ENCODE measurements at places on chromosomes 12 and 14. TPM values are rescaled to one million over a fixed set of nuclear protein-coding genes. Genes with fewer than 3 reads are reported as not detected.
A peak's percentile ranks its signal among the peaks of the same experiment; 100 is the strongest.

The PLEKHG7 gene
- 0.18 TPM for total RNA-seq

The SERPINA6 gene
- not detected for total RNA-seq

The PLXNC1 gene
- 11.7 TPM for total RNA-seq

GRCh38 chr12:124484067-124484466 lies 83.3 kb downstream of the NCOR2 start:
- DNase-seq, result no peak
- H3K4me3 ChIP-seq, result no peak overlapping the region
- H3K4me1 ChIP-seq, result peaks cover 61% of the 10 kb centered on the region

DNA sequence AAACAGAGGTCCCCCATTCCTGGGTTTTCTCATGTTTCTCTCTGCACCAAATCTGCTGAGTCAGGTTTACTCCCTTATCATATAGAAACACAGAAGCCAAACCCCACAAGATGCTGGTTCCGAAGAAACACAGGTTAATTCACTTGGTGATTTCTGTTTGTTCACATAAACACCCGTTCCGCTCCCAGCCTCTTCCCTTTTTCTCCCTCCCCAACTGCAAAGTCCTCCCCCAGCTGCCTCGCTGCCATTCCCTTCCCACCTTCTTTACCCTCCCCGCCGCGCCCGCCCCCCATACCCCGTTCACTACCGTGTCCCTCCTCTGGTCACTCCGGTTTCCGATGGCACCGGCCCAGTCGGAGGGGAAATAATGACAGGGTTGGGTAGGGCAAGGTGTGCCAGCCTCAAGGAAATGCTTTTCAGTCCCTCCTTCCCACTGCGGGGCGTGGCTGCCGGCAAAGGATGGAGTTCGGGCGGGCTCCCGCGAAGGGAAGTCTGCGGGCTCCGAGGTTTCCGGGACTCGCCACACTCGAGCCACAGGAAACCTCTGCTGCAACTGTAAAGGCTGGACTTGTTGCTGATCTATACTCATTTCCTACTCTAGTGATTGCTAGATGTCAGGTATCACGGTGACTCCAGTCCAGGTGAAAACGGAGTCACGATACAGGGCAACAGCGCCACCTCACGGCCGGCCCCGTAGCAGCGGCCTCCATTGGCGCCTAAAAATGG lies at the start of gene STYK1:
TSS of gene STYK1 (minus strand) at position 394 of the 726 bp plus-strand sequence. CDS start 39,434 bp downstream, outside the sequence.
- H3K4me3 ChIP-seq, result peak within 1 kb of the TSS; percentile 39
- DNase-seq, result peak; percentile 22
- no peaks in the 10 kb centered on the region for H3K36me3 ChIP-seq
- no peak within 1 kb of the TSS for H3K27ac ChIP-seq
- H3K27me3 ChIP-seq, result peaks cover 19% of the 10 kb centered on the region
- peaks cover 8% of the 10 kb centered on the region for H3K4me1 ChIP-seq

DNA sequence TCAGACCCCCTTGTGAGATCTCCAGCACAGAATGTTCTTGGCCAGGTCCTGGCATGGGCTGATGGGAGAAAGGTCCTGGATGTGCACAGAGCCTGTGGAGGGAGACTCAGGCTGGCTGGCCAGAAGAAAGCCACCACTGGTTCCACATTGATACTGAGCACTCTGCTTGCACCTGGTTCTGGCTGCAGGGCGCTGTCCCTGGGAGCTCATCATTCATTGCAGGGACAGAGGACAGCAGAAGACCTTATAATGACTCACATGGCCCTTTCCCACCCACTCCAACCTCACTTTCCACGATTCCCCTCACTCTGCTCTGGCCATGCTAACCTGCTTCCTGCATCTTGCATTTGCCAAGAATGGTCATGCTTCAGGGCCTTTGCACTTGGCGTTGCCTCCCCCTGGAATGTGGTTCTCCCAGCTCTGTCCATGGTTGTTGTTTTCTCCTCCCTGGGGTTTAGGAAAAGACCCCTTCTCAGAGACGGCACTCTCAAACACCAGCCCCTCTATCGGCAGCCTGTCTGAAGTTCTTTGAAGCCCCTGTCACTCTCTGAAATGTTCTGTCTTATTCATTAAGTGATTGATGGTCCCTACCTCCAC lies 10.3 kb downstream of the KRT7 start:
- H3K4me1 ChIP-seq, result peaks cover 30% of the 10 kb centered on the region
- peaks cover 19% of the 10 kb centered on the region for H3K27me3 ChIP-seq
- no peaks in the 10 kb centered on the region for H3K36me3 ChIP-seq
- DNase-seq, result no peak
- H3K27ac ChIP-seq, result no peak overlapping the region

DNA sequence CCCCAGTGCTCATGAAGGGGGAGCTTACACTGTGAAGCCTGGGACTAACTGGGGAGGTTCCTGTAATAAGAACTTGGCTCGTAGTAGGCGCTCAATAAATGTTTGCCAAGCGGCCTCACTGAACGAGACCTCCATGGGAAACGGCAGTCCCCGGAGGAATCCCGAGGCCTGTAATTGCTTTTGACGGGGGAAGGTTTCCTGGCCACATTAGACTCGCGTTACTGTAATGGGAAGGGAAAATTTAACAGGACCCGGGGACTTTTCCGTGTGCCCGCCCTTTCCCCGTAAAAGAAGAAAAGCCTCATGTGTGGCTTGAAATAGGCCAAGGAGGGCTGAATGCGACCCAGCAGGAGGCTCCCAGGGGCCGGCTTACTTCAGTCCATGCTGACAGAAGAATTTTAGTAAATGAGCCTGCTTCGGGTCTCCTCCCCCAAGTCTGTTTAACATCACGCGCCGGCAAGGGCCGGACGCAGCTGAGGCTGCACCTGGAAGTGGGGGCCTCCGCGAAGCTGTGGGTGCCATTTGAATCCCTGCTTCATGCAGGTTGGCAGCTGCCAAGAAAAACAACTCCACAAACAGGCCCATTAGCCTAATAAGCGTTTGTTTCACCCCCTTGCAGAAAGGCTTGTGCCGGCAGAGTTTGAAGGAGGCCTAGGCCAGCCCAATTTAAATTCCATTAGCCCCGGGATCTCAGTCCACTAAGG lies 39.8 kb upstream of the PWP1 start:
- H3K36me3 ChIP-seq, result no peaks in the 10 kb centered on the region
- no peak overlapping the region for H3K4me3 ChIP-seq
- peak overlapping the region; percentile 67 for H3K27ac ChIP-seq
- peaks cover 2% of the 10 kb centered on the region for H3K27me3 ChIP-seq
- H3K4me1 ChIP-seq, result peaks cover 29% of the 10 kb centered on the region
- DNase-seq, result peak; percentile 95

GRCh38 chr14:99229654-99230207 lies 42.3 kb downstream of the BCL11B start:
- H3K4me3 ChIP-seq, result no peak overlapping the region
- peak; percentile 44 for DNase-seq
- H3K36me3 ChIP-seq, result no peaks in the 10 kb centered on the region
- H3K27me3 ChIP-seq, result peaks cover 53% of the 10 kb centered on the region

GRCh38 chr14:24329736-24330135 lies 5.1 kb downstream of the ADCY4 start:
- H3K4me1 ChIP-seq, result peaks cover 27% of the 10 kb centered on the region
- peaks cover 40% of the 10 kb centered on the region for H3K27me3 ChIP-seq
- no peak overlapping the region for H3K4me3 ChIP-seq
- H3K27ac ChIP-seq, result no peak overlapping the region
- H3K36me3 ChIP-seq, result no peaks in the 10 kb centered on the region
- DNase-seq, result peak; percentile 39

GRCh38 chr12:114408471-114408885 lies 2.5 kb upstream of the TBX5 start:
- no peaks in the 10 kb centered on the region for H3K36me3 ChIP-seq
- H3K27ac ChIP-seq, result peak overlapping the region; percentile 77
- peaks cover 98% of the 10 kb centered on the region for H3K27me3 ChIP-seq
- no peak for DNase-seq

DNA sequence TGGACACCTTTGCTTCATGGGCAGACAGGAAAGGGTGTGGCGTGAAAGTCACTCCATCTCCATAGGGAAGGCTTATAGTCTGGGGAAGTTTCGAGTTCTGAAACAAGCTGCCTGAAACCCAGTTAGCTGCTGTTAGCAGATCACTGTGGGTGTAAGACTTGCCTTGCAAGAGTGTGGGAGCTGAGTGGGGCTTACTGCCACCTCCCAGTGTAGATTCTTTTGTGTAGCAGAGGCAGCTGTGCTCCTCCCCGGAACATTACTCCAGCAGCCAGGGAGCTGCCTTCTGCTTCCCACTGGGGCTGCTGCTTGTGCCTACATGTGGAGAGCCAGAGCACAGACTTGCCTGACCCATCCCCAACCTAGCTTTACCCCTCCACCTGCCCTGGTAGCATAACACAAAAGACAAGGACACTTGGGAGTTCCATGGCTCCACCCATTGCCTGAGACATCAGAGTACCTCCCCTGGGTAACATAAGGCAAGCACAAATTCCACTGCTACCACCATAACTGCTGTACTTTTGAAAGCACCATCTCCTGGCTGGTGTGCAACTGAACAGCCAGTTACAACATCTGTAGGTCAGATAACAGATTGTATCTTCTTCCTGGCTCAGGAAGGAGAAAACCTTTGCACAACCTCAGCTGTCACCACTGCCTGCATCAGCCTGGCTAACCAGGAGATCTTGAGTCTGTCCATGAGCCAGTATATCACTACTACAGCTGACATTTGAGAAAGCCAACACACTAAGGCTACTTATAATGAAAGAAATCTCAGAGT lies 69.5 kb downstream of the ADAMTS20 start:
- no peaks in the 10 kb centered on the region for H3K27me3 ChIP-seq
- no peaks in the 10 kb centered on the region for H3K4me1 ChIP-seq
- no peaks in the 10 kb centered on the region for H3K36me3 ChIP-seq
- no peak overlapping the region for H3K4me3 ChIP-seq
- DNase-seq, result no peak

DNA sequence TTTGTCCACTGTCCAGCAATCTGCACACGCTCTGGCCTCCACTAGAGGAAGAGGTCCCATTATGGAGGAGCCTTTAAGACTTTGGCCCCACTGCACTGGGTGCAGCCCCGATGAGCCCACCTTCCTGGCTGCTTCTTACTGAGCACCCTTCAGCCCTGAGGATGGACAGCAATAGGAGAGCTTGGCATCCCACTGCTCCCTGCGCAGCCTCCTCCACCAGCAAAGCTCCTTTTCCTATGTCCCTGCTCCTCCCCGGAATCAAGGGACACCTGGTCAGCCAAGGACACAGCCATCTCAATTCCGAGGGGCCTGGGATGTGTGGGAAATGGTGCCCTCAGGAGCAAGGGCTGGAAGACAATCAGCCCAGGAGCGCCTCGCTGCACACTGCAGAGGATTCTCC lies 94.7 kb downstream of the GCH1 start:
- H3K36me3 ChIP-seq, result no peaks in the 10 kb centered on the region
- peaks cover 17% of the 10 kb centered on the region for H3K4me1 ChIP-seq
- H3K4me3 ChIP-seq, result no peak overlapping the region
- H3K27ac ChIP-seq, result no peak overlapping the region
- no peak for DNase-seq

GRCh38 chr12:12546314-12546772 lies 16.3 kb downstream of the DUSP16 start:
- H3K4me1 ChIP-seq, result no peaks in the 10 kb centered on the region
- no peak overlapping the region for H3K27ac ChIP-seq
- no peak for DNase-seq
- H3K27me3 ChIP-seq, result no peaks in the 10 kb centered on the region
- H3K4me3 ChIP-seq, result no peak overlapping the region
- H3K36me3 ChIP-seq, result no peaks in the 10 kb centered on the region

GRCh38 chr12:14283489-14284144 lies 81.9 kb upstream of the ATF7IP start:
- H3K27me3 ChIP-seq, result no peaks in the 10 kb centered on the region
- peak; percentile 27 for DNase-seq
- no peaks in the 10 kb centered on the region for H3K36me3 ChIP-seq
- H3K27ac ChIP-seq, result peak overlapping the region; percentile 75
- no peak overlapping the region for H3K4me3 ChIP-seq
- H3K4me1 ChIP-seq, result peaks cover 13% of the 10 kb centered on the region

GRCh38 chr14:89340200-89341181 lies 76.5 kb downstream of the FOXN3 start:
- peak; percentile 80 for DNase-seq
- H3K27me3 ChIP-seq, result no peaks in the 10 kb centered on the region
- no peak overlapping the region for H3K4me3 ChIP-seq
- H3K27ac ChIP-seq, result peak overlapping the region; percentile 91
- H3K36me3 ChIP-seq, result no peaks in the 10 kb centered on the region
- H3K4me1 ChIP-seq, result peaks cover 37% of the 10 kb centered on the region

DNA sequence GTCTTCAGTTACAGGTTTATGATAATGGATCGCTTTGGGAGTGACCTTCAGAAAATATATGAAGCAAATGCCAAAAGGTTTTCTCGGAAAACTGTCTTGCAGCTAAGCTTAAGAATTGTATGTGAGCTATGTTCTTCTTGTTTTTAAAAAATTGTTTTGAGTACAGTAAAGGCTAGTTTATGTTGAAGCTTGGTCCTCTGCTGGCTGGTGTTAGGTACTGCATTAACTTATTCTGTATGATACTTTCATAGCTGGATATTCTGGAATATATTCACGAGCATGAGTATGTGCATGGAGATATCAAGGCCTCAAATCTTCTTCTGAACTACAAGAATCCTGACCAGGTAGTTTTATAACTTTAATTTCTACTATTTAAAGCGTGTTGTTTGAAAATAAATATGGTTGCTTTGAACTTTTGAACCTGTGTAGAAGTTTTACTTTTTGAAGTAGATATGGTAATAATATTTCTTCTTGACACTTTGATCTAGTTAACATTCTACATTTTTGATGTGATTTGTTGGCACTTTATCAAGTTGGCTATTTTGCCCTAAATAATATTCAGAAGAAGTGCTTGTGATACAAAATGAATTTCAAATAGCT lies 55.7 kb downstream of the VRK1 start:
- peak; percentile 34 for DNase-seq
- no peak overlapping the region for H3K27ac ChIP-seq
- no peaks in the 10 kb centered on the region for H3K4me1 ChIP-seq
- H3K36me3 ChIP-seq, result peaks cover 4% of the 10 kb centered on the region
- no peak overlapping the region for H3K4me3 ChIP-seq

- no peak overlapping the region for H3K4me3 ChIP-seq
- H3K27ac ChIP-seq, result no peak overlapping the region
- H3K4me1 ChIP-seq, result peaks cover 9% of the 10 kb centered on the region
- no peak for DNase-seq
Measured at GRCh38 chr14:35297706-35298105, 5.5 kb downstream of the PSMA6 start.

DNA sequence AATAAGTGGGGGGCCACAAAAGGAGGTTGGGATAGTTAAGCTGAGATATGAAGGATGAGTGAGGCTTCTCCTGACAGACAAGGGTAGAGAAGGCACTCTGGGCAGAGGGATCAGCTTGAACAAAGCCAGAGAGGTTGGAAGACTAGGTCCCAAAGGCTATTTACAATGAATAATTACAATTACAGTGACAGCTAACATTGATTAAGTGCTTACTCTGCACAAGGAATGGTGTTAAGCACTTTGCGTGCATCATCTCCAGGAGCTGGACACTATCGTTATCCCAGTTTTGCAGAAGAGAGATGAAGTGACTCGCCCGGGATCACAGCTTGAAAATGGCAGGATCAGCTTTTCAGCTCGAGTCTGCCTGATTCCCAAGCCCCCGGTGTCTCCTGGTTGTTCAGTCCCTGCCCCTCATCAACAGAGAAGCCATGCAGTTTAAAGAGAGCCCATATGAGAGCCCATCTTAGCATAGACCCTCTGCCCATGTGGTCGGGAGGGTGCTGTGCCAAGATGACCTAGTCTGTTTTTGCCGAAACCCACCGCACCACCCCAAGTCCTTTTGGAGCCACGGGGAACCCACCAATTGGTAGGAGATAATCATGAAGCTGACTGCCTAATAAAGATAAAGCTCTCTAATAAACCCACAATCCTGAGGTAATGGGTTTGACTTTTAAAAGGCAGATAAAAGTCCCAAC lies 89.9 kb upstream of the HSPB8 start:
- no peak overlapping the region for H3K4me3 ChIP-seq
- H3K27me3 ChIP-seq, result peaks cover 3% of the 10 kb centered on the region
- no peak for DNase-seq
- H3K27ac ChIP-seq, result no peak overlapping the region
- no peaks in the 10 kb centered on the region for H3K36me3 ChIP-seq

- H3K4me1 ChIP-seq, result peaks cover 13% of the 10 kb centered on the region
- peaks cover 2% of the 10 kb centered on the region for H3K27me3 ChIP-seq
- H3K4me3 ChIP-seq, result peak overlapping the region; percentile 73
- H3K36me3 ChIP-seq, result no peaks in the 10 kb centered on the region
Measured at GRCh38 chr12:29147731-29148595, 1.1 kb upstream of the FAR2 start.

Data from muscle of leg (tissue), 16 donors.